B cell (primary cell): ENCODE measurements at places on chromosomes 11 and 22.

DNA sequence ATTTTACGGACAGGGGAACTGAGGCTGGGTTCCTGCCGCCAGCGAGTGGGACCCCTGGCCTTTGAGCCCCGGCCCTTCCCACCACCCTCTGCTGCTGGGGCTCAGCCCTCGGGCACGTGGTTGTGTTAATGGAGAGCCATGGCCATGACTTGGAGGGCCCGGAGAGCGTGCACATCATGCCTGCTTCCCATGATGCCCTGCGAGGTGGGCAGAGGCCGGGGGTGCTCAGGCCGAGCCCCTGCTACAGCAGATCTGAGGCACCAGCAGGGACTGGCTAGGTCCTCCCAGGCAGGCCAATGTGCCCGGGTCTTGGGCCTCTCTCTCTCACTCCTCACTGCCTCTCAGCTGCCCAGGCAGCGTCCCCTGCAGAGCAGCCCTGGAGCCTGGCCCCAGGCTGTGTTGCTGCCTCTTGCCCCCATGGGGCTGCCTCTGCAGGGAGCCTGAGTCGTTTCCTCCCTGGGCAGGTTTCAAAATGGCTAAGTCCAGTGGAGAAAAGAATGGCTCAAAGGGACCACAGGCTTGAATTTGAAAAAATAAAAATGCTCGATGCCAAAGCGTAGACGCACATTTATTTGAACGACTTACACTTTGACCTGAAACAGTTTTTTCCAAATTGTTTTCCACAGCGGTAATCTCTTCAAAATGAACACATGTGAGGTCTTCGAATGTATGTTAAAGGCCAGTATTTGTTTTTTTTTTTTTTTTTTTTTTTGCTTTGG is 72.6 kb upstream of the CLDN5 start:
- DNase-seq = no peak

GRCh38 chr11:32751381-32751780 is 43.1 kb downstream of the CCDC73 start:
- no peak for DNase-seq

- DNase-seq = no peak
Measured at GRCh38 chr11:69301081-69301454, 7.1 kb downstream of the MYEOV start.

DNA sequence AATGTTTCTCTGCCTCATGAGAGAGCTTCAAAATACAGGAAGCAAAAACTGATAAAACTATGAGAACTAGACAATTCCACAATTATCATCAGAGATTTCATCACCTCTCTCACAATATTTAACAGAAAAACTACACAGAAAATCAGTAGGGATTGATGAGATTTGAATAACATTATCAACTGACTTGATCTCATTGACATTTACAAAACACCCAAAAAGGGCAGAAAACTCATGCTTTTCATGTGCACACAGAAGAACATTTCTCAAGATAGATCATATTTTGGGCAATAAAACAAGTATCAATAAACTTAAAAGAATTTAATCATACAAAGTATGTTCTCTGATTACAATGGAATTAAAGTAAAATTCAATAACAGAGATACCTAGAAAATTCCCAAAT is 35.6 kb downstream of the BTBD10 start:
- no peak for DNase-seq

DNA sequence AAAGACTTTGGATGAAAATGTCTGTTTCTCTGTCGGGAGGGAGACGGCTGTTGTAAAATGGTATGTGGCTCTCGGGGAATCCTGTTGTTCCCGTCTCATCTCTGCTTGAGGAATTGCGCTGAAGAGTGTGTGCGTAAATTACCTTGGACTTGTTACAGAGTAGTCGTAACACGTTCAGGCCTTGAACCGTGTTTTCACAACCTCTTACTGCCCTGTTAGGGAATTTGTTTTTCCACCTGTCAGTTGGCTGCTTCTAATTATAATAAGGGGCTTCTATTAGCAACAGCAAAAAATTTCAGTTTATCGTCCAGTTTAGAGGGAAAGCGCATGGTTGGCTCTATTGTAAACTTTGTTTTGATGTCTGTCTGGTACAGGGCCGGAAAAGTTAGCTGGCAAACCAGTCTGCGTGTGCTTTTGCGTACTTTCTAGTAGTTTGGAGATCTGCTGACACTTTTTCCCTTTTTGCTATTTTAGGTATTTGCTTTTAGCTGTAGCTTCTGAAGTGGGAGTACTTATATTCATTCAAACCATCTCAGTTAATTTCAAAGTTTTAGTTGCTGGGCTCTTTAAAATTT is 1.5 kb downstream of the HIPK3 start:
- no peak for DNase-seq

- no peak for DNase-seq
Measured at GRCh38 chr11:76613901-76614300, 56.6 kb downstream of the LRRC32 start.

DNA sequence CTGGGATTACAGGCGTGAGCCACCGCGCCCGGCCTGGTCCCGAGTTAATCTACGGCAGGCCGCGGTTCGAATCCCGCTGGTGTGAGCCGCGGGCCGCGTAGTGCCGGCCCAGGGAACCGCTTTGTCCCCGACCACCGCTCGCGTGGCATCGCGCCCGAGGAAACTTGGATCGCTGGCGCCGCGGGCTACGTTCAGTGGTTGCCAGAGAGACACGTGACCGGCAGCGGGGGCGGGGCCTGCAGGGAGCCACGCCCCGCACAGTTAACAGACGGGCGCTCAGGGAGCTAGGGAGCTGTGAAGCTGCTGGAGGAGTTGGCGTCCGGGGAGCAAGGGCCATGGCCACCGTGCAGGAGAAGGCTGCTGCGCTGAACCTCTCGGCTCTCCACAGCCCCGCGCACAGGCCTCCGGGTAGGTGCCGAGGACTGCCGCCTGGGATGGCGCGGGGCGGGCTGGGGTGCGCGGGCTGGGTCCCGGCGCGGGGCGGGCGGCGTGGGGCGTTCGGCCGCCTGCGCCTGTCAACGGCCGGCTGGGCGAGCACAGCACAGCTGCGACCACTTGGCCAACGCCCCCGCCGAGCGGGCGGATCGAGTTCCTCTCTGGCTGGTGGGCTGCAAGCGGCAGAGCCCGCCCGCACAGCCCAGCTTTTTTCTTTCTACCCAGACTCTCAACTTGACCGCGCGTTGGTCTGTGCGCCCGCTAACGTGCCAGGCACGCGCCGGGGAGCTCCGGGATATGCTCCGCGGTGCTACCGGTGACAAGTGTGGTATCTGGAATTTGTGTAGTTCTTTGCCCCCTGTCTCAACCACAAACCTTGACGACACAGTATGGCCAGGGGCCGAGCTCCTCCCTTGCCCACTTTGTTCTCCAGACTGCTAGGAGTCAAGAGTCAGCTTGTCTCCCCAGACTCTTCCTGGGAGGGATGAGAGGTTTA is at the start of gene DEPDC7:
Gene DEPDC7 (plus strand): TSS at position 258 of the 931 bp plus-strand sequence. CDS start 78 bp downstream, at position 336.
- DNase-seq = peak; percentile 73

- DNase-seq = peak; percentile 65
Measured at GRCh38 chr11:416757-417621, 2.2 kb upstream of the SIGIRR start.

GRCh38 chr11:118537409-118537980 is 6.5 kb downstream of the TMEM25 start:
- DNase-seq = no peak

- no peak for DNase-seq
Measured at GRCh38 chr22:24564376-24565058, 8.7 kb downstream of the SNRPD3 start.

DNA sequence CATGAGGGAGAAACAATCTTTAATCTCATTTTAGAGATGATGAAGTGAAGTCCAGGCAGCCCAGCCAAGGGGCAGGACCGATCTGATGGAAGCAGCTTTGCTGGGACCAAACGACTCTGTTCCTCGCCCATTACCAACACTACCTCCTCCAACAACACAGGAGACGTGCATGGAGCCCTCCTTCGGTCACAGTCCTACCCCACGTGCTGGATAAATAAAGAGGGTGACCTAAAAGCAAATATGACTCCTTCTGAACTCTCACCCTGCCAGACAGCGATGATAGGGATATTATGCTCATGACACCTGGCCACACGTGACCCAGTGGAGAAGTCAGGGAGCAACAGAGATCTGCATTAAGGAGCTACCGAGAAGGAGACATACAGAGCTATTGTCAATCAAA is 26.0 kb downstream of the SCGB1A1 start:
- DNase-seq = no peak

GRCh38 chr11:283405-284104 is 5.3 kb downstream of the NLRP6 start:
- no peak for DNase-seq

GRCh38 chr11:111765320-111765983 is 737 bp downstream of the PPP2R1B start:
- no peak for DNase-seq

DNA sequence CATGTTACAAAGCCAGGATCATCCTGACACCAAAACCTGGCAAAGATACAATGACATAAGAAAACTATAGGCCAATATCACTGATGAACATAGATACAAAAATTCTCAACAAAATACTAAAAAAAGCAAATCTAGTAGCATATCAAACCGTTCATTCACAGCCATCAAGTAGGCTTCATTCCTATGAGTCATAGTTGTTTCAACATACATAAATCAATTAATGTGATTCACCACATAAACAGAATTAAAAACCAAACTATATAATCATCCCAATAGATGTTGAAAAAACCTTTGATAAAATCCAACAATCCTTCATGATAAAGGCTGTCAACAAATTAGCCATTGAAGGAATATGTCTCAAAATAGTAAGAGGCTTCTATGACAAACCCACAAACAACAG is 1007.2 kb upstream of the RAG2 start:
- no peak for DNase-seq

DNA sequence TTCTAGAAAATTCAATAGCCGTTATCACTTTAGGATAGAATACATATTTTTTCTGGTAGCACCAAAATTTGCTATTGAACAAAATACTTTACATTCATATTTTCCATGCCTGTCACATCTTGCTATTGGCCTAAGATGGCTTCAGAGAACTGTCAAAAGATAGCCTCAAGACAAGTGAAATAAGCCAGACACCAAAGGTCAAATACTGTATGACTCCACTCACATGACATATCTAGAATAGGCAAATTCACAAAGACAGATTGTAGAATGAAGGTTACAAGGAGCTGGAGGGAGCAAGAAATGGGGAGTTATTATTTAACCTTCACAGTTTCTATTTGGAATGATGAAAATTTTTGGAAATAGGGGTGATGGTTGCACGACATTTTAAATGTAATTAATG is 223.7 kb upstream of the ZC3H12C start:
- DNase-seq = no peak

DNA sequence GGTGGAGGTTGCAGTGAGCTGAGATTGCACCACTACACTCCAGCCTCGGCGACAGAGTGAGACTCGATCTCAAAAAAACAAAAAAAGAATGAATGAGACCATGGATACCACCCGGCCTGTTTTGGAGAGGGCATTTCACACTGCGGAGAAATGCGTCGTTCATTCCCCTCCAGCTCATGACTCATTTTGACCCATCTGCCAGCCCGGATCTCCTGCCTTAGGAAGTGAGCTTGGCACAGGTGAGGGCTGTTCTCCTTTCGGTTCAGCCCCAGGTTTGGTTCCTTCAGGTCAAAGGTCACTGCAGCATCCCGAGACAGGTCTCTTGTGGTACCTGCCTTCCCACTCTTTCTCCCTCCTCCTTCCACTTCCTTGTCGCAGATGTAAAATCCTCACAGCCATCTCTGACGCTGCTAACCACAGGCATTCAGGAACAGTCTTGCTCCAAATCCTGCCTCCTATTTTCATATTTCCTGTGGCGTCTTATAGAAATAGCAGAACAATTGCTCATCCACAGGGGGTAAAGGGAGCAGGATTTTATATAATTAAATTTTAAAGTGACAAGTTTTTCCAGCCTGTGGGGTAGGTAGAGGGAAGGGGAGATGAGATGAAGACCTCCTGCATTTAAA is 517.9 kb downstream of the NTM start:
- no peak for DNase-seq

GRCh38 chr11:116991491-116991890 is 106.7 kb downstream of the SIK3 start:
- no peak for DNase-seq

DNA sequence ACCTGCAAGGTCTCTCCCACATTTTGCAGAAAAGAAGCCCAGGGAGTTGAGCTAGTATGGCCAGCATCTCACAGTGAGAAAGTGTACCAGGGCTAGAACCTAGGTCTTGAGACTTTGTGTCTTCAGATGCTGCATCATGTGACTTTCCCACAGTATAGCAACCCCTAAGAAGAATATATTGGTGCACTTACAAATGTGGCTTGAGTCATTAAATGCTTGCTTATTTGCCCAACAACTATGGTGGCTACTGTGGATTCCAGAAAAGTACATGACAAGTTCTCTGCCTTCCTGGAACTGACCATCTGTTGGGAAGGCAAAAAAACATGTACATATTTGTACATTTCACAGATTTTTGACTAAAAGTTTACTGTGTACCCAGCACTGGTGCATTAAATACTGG is 55.0 kb downstream of the POLD3 start:
- no peak for DNase-seq

DNA sequence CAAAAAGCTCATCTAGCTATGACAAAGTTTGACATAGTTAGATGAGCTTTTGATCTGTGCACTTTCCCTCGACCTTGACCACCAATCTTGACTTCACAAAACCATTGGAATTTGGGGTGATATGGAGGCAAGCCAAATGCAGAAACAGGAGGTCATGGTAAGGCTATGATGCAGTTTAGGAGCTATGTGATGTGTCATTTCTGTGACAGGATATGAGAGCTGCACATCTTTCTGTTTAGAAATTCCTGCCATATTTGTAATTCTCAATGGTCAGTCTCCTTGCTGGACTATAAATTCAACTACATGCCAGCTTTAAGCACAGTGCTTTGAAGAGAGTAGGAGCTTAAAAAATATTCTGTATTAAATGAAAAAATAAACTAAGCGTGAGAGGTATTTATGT is 12.9 kb downstream of the OR51B6 start:
- DNase-seq = no peak

- DNase-seq = no peak
Measured at GRCh38 chr11:125454047-125454446, 42.0 kb downstream of the FEZ1 start.

GRCh38 chr11:44143987-44144909 is 48.8 kb downstream of the EXT2 start:
- no peak for DNase-seq
